ENCODE measurements at places on chromosomes 1 and 21.

DNA sequence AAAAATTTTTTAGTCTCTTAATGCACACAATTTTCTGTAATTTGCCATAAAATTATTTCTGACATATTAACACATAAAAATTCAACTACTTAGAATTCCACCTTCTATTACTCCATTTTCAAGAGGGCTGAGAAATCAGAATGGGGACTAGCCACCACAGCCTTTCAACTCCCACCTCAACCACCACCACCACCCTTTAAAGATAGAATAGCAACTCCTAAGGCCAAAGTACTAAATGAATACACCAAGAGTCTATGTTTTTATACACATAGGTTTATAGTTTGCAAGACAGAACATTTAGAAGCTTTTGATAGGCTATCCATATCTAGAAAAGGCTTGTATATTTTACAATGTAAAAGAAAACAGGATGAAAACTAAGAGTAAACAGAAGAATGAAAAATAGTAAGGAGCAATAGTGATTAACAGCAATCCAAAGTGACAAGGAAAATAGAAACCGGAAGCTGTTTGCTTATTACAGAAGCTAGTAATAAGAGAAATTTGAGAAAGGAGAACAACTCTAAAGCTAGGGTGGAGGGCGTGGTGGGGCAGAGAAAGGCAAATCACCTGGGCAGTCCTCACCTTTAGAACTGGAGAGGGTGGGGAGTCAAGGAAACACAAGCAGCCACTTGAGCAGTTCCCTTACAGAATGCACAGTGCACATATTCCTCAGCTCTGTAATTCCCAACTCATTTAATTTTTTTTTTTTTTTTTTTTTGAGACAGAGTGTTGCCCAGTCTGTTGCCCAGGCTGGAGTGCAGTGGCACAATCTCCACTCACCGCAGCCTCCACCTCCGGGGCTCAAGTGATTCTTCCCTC, 27.7 kb downstream of the EPS15 start:
- no peak for DNase-seq

DNA sequence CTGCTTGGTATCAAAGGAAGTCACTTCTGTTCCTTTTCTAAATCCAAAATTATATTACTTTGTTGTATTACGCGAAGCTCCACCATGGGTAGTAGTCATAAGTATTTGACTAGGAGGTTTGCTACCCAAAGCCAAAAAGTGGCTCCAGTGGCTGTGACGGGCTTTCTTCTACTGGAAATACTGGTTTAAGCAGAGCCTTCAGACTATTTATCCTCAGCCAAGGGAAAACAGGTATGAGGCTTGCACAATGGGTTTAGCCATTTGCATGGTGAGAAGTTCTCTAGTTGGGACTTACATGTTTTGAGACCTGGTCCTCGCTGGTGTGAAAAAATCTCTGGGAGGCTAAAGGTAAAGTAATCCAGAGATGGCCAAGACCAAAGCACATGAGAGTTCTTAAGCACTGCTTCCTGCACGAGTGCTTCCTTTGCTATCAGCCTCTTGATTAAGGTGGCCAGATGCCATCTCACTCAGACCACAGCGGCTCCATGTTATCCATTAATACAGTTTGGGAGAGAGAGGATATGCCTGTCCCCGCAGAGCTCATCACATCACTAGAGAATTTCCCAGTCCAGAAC, 121.2 kb downstream of the PIK3R3 start:
- no peak for DNase-seq

DNA sequence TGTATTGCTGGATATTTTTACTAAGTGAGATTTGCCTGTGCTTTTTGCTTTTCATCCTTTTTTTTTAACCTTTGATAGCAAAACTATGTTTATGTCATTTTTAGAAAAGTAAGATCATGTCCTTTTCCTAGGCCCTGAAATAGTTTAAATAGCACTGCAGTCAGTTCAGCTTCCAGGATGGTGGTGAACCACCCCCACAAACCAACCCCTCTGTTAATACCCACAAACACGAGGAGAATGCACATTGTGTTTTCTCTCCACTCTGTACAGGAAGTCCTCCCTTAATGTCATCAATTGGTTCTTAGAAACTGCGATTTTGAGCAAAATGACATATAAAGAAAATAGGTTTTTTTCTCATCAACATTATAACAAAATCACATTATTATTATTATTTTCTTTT, 117.7 kb upstream of the DSCAM start:
- DNase-seq, result no peak

DNA sequence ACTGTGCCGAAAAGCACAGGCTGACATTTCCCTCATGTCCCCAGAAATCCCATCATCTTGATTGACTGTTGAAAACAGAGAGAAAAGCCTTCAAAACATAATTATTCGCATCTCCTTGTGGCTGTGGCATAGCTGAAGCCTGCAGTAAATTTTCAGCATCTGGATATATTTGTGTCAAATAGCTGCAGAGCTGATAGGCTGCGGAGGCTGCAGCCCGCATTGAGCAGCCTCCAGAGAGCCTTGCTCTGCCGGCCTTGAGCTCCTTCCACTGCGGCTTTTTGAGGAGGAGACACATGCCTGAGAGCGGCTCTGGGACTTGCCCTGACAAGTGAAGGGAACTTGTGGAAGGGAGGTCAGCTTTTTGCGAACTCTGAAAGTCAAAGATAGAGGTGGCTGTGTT, 144.7 kb downstream of the RYR2 start:
- no peak for DNase-seq

GRCh38 chr1:53115403-53116306, 26.8 kb downstream of the SLC1A7 start:
- no peak for DNase-seq

DNA sequence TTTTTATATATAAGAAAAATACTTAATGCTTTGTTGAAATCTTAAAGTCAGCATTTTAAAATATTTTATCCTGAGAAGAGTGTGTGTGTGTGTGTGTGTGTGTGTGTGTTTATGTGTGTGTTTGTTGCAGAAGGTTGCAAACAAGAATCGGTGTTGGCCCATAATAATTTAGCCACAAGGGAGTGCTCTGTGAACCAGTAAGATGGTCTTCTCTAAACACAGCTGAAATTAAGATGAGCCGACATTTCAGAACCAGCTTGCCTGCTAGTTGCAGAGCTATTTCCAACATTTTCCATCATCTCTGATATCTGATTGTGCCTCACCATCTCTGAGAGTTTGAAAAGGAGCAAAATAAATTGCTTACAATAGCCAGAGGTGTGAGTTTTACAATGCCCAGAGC, 158.8 kb upstream of the SGIP1 start:
- no peak for DNase-seq

All from stimulated activated CD4-positive, alpha-beta T cell treated with anti-CD3 and anti-CD28 coated beads, Interleukin-2, amount 100 ng/mL, for 24 hours (primary cell).